ENCODE measurements at places on chromosomes 2 and 18. TPM values are rescaled to one million over a fixed set of nuclear protein-coding genes. Genes with fewer than 3 reads are reported as not detected.

DNA sequence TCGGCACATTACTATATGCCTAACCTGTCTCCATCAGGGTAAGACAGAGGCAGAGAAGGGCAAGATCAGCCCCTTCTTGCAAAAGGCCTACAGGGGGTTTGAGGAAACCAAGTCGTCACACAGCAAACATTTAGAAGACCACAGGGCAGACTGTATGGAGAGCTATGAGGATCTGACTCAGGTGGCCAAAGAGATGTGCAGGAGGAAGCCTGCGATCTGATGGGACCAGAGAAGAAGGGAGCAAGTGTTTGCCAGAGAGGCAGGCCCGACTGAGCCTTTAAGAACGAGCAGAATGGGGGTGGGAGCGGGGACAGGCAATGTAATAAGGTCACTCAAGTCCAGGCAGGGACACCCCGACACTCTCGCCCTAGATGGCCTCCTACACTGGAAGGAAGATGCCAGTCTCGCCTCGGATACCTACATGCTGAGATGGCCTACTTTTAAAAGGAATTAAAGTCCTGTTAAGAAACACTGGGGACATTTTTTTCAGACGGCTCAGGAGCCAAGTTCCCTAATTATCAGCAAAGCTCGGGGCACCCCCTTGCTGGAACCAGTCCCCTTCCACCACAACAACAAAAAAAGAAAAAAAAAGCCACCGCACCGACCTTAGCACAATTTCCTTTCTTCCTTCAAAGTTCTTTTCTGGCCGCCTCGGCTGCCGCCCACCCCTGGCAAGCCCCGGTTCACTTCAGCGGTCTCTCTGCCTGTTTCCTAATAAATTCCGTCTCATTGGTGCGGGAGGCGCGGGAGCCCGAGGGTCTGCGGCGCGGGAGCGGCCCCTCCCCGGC lies 1.5 kb downstream of the SFXN5 start:
- no peak for DNase-seq

DNA sequence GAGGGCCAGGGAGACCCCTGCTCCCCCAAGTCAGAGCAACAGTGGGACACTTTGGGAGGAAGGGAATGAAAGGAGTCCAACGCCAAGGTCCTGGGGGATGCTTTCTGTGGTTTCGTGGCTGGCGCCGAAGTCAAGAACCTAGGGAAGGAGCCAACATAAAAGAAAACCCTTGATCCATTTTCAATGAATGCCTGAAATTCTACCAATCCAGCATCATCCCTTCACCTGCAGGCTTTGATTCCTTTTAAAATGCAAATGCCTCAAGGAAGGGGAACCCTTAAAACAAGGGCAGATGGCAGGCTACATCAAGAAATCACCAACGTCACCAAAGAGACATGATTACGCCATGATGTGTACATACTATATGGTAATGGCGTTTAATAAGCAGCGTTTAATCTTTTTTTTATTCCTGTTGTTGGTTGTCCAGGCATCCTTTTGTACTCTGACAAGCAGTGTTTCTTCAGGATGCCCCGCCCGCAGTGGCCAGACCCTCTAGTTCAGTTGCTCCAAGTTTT lies 123.3 kb upstream of the SLC1A4 start:
- no peak for DNase-seq

Gene INO80C
- 34.1 TPM for polyA plus RNA-seq

Gene YWHAQ
- polyA plus RNA-seq: 402 TPM

Data from right renal pelvis (tissue), 4 donors.